ENCODE measurements at places on chromosomes 11 and 22.

DNA sequence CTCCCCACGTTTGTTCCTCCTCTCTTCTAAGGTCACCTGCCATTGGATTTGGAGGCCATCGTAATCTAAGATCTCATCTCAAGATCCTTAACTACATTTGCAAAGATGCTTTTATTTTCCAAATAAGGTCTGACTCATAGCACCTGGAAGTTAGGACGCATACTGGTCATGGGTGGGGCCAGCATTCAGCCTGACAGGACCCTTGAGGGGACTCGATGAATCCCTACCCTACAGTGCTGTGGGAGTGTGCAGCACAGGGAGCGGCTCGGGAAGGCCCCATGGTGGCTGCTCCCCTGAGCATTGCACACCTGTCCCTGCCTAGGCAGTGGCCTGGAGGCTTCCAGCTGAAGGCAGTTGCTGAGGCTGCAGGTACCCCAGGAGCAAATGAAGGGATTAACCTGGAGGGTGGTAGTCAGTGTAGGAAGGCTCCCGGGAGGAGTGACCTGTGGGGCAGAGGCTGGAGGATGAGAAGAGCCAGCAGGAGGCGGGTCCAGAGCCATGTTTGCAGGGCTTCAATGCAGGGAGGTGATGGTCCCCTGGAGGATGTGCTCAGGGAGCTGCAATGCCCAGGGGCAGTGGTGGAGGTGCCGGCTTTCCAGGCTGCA lies 362.2 kb downstream of the CTTN start:
- DNase-seq = no peak

GRCh38 chr11:68271023-68271780 lies 571 bp downstream of the C11orf24 start:
- DNase-seq = peak; percentile 78

- no peak for DNase-seq
These were observed 42.1 kb downstream of the PRDM10 start for GRCh38 chr11:129960216-129961214.

- no peak for DNase-seq
These were observed 9.0 kb upstream of the HIKESHI start for GRCh38 chr11:86292912-86293616.

- DNase-seq = no peak
These were observed 13.0 kb downstream of the OR52N4 start for GRCh38 chr11:5767056-5767455.

GRCh38 chr22:28002181-28002700 lies 83.2 kb upstream of the PITPNB start:
- DNase-seq = no peak

Measured in Kasumi-1 (cell line).